RPMI8226 (cell line): ENCODE measurements at places on chromosomes 13 and 19.

DNA sequence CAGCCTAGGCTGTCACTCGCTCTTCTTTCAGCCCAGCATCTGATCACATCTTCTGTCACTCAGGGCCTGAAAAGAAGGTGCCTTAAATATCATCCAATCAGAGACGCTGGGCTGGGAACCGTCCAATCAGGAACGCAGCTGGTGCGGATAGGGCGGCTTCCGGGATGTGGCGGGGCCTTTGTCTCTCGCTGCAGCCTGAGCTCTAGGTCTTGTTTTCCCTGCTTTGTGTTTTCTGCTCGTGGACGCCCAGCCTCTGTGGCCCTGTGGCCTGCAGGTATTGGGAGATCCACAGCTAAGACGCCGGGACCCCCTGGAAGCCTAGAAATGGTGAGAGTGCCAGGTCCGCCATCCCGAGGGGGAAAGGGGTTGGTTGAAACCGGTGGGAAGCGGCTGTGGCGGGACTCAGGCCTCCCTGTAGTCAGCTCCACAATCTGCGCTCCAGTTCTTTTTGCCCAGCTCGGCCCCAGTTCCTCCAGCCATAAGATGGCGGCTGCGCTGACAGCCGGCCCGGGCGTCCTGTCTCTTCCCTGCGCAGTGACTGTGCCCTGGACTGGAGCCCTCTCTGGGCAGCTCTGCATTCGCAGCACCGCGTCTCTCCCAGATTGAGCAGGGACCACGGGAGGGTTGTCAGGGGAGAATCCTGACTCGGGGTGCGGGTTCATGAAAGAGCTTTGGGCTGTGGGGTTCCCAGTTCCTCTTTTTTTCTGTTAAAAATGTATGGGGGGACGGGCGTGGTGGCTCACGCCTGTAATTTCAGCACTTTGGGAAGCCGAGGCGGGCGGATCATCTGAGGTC, at the start of gene ZNF85:
ZNF85 (plus strand) TSS at position 175 of the 795 bp plus-strand sequence; CDS start at position 325, 150 bp downstream.
- DNase-seq: peak; percentile 87

- no peak for DNase-seq
Observed at GRCh38 chr13:105083992-105084391, 1451.5 kb downstream of the EFNB2 start.

GRCh38 chr13:60282186-60282585, 114.8 kb upstream of the TDRD3 start:
- no peak for DNase-seq

- no peak for DNase-seq
Observed at GRCh38 chr13:50494138-50494537, 349.4 kb downstream of the DLEU7 start.

- no peak for DNase-seq
Observed at GRCh38 chr19:15748239-15748638, 10.5 kb downstream of the OR10H3 start.

DNA sequence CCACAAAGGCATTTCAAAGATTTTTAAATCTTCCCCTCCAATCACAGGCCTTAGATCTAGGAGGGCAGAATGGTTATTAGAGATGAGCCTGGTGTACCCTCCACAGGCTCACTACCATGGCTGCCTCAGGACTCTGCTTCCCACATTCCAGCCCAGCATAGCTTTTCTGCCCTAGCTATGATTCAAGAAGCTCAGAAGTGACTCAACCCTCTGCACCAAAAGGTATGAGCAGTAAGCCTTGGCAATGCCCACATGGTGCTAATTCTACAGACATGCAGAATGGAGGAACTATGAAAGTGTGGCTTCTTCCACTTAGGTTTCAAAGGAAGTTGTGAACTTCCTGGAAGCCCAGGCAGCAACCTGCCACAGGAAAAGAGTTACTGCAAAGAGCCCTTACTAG, 786.2 kb downstream of the SLITRK6 start:
- DNase-seq: no peak
